ENCODE measurements at places on chromosomes 7 and 10. TPM values are rescaled to one million over a fixed set of nuclear protein-coding genes. Genes with fewer than 3 reads are reported as not detected.

TBX20 gene
- total RNA-seq, result 124 TPM

DKK1 gene
- total RNA-seq, result not detected

OPALIN gene
- not detected for total RNA-seq

DNA sequence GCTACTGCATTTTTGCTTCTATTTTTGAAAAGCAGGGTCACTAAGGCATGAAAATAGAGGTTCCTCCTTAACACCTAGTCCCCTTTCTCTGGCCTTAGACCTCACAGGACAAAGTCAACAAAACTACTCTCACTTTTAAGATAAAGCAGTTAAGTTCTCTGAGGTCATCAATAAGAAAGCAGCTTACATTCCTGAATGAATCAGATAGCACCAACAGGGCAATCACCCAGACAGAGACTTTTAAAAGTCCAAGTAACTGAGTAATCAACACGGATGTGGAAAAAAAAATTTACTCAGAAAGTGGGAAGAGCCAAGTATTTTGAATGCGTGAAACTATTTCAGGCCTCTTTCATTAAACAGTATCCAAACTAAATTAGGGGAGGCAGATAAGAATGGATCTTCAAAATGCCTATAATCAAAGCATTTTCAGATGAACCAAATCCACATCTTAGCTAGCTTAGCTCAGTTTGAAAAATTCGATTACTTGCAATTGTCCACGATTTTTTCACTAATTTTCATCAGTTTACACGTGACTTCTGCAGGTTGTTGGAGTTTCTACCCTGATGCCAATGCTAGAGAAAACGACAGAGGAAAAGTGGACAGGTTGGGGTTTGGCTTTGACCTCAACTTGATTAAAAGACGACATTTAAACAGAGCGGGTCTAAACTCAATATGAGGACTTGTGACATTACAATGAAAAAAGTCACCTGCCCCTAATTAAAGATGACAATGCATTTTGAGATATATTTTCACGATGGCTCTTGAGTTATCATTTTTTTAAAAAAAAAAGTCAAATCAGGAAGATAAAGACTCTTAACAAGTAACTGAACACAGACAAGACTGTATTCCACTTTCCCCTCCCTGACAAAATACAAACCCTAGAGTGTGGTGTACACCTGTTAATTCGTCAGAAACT, 1.6 kb downstream of the BEND7 start:
- no peak for DNase-seq

DNA sequence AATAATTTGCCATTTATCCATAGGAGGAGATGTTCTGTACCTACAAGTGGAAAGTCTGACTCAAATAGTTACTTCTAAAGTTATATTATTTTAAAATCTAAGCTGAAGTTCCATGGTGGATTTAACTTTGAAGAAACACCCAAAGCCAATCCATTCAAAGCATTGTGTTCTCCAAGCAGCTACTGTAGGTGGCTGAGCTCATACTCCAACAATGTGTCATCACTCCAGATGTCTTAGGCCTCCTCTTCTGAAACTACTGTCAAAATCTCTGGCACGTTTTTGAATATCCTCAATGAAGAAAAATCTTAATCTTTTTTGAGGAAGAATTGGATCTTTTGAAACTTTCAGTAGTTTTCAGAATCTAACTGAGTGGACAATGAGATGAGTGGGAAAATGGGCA, 169.1 kb downstream of the PTEN start:
- DNase-seq, result no peak

Data from Right ventricle myocardium superior (tissue), 1 donor.